ENCODE measurements at places on chromosomes 7 and 10. TPM values are rescaled to one million over a fixed set of nuclear protein-coding genes. Genes with fewer than 3 reads are reported as not detected.

Gene SEMA3A
- total RNA-seq: 5.8 TPM

Gene ELFN1
- 0.38 TPM for total RNA-seq

Gene ANKMY2
- total RNA-seq: 14.3 TPM

Gene NPC1L1
- 0.11 TPM for total RNA-seq

Gene SEMA3D
- total RNA-seq: 0.03 TPM

Gene PITX3
- total RNA-seq: 0.86 TPM

Gene GNAI1
- total RNA-seq: 34.6 TPM

Gene GRB10
- 67.0 TPM for total RNA-seq

Gene ZNF775
- 5.2 TPM for total RNA-seq

Gene CPN1
- 0.20 TPM for total RNA-seq

Gene SPDYE8
- total RNA-seq: not detected

Gene PON1
- 0.64 TPM for total RNA-seq

Gene SNX13
- 15.1 TPM for total RNA-seq

Gene MINPP1
- total RNA-seq: 25.7 TPM

Gene FFAR4
- 0.30 TPM for total RNA-seq

Gene LEP
- not detected for total RNA-seq

Gene PARG
- 12.9 TPM for total RNA-seq

Gene AMZ1
- 0.03 TPM for total RNA-seq

Gene PRSS37
- total RNA-seq: not detected

Gene C10orf71
- total RNA-seq: not detected

Gene PAOX
- 2.1 TPM for total RNA-seq

Gene UFSP1
- total RNA-seq: 6.9 TPM

Gene SLC39A12
- total RNA-seq: not detected

Gene DRGX
- not detected for total RNA-seq

Gene GSTO2
- total RNA-seq: 1.5 TPM

Gene SMKR1
- total RNA-seq: 10.1 TPM

Gene BICC1
- 17.7 TPM for total RNA-seq

Gene SND1
- 107 TPM for total RNA-seq

Gene SYT15B
- 3.5 TPM for total RNA-seq

Gene ACBD7
- 0.86 TPM for total RNA-seq

Gene LRRTM3
- total RNA-seq: not detected

Gene SUGCT
- total RNA-seq: 0.77 TPM

Gene PLXNA4
- total RNA-seq: 1.1 TPM

Gene BLNK
- not detected for total RNA-seq

Gene SEMA4G
- total RNA-seq: 9.3 TPM

Gene NPY4R2
- total RNA-seq: 25.2 TPM

Gene HIP1
- 22.2 TPM for total RNA-seq

Gene SPDYE1
- not detected for total RNA-seq

Gene ASZ1
- total RNA-seq: not detected

Gene SDHAF3
- total RNA-seq: 20.2 TPM

Gene LBX1
- not detected for total RNA-seq

Measured in A549 treated with GW870086 at 1 μM for 4 hours (cell line).